ENCODE measurements at places on chromosomes 3 and 15.

DNA sequence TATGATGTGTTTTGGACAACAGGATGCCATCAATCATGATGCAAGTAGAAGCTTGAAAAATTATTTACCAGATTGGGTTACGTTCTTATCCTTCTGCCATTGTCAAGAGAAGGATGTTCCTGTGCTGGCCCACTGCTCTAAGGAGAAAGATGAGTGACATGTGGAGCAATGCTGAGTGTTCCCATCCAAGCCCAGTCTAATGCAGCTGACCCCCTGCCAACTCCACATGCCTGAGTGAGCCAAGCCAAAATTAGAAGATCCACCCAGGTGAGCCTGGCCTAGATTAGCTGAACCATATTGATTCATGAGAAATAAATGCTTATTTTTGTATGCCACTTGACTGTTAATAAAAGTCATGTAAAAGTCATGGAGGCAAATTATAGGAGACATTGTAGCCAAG lies 446.5 kb downstream of the CNTN3 start:
- no peak for DNase-seq

DNA sequence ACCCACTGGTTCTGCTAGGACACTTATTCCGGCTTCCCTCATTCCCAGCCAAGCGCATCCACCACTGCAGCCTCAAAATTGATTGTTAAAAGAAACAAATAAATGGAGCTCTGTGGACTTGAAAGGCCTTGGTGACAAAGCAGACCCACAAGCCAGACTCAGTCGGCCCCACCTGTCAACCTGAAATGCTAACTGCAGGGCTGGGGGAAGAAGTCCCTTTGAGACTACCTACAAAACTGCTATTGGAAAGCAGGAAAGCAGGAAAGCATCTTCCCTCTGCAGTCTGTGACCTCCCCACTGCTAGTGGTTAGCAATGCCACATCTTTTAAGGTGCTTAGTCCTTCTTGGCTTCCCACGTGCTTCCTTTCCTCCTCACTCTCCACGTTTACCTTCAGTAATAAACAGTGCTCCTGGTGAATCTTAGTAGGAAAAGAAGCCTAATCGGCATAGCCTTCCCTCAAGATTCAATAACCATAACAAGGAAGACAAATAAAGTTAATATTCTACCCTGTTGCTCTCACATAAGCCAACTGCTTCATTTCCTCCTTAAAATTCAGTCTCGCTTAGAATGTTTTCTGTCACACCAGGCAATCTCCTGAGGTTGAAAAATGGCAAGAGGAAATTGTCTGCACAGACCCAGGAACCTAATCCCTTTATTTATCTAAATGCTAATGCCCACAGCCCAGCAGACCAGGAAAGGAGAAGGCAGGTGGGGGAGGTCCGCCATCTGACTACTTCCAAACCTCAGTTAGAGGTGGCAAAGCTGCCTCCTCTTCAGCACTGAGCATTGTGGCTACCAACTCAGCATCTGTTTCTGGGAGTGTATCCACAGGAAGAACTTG lies 296.2 kb downstream of the NEK10 start:
- no peak for DNase-seq

DNA sequence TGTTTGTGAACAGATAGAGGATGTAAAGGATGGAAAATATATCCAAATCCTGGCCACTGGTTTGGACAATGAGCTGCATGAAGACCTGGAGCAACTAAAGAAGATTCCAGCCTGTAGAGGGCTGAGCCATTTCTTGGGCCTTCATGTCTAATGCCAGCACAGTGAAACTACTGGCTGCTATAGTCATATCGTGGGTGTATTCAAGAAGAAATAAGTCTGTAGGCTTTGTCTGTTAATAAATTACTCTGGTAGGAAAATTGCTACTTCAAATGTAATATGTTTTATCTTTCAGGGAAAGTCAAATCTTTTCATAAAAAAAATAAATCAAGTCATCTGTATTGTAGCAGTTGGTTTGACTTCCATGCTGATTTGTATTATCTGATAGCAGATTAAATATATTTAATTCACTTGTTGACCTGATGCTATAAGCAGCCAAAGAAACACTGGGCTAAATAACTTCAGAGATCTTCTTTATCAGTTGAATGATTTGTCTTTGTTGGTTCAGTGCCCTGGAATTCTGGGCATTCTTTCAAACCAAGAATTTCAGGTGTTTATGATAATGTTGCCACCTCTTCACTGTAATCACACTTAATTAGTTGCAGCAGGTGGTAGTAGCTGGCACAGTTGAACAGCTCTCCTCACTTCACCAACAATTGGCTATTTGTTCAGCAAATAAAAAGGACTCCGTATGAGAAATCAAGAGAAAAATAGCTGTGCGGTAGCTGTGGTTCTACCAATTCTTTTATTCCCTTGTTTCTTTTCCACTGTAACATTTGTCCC lies 1109.5 kb downstream of the NSUN3 start:
- no peak for DNase-seq

DNA sequence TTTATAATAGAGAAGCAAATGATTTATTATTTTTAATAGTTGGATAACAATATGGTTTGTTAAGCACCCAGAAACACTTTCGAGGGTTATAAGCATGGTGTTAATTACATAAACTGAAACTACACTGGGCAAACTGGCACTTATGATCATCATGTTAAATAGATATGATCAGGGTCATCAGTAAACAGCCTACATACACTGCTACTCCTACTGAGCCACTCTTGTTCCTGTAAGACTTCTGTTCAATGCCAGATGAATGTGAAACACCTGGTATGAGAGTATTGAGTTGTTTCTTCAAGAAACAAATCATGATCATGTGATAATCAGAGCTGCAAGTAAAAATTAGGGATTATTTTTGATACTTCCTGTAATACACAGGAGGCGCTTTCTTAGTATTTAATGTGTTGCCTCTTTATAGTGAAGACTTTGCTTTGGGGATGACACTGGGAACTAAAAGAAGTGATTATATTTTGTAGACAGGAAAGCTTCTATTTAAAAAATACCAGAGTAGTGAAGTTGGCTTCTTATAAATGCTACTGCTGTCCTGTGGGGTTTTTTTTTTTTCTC lies 32.3 kb upstream of the UTS2B start:
- no peak for DNase-seq

DNA sequence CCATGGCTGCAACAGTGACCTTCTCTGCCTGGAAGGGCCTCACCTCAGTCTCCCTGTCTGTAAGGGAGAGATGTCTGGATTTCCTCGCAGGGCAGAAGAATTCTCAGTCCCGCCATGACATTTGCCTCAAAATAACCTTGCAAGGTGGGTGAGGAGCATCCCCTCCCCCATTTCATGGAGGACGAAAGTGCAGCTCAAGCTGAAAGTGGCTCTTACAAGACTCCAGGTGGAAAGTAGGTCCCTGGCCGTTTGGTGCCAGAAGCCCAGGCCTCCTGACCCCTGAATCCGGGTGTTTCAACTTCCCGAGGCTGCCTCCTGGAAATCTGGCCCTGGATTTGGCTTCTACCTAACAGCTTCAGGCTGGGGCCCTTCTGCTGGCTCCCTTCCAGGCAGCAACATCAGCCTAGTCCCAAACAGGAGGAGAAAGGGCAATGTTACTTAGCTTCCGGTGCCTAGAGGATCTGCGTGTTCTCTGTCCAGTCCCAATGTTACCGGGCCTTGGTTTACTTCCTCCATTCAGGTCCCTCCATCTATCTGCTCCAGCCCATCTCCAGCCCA lies 769 bp upstream of the CSPG4 start:
- no peak for DNase-seq

DNA sequence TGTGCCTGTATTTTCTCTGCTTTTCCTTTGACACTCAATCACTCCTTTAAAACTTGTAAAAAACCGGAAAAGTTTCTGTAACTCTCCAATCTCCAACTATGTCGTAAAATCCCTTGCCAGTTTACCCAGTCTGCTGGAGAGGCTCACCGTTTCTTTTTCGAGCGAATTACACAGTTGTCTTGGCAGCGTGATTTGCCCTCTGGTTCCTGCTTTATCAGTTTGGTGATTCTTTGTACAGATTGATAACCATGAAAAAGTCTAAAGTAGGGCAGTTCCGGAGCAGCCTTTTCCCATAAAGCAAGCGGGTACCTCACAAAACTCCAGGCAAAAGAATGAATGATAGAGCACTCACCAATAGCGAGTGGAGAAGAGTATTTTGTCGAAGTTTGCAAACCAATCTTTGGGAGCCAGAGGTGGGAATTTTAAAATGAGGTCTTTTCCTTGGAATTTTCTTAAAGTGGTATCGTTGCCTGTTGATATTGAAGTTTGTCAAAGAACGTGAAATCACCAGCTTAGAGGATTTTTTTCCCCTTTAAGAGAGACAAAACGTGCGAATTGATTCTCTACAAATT lies at the start of gene TTC23:
Gene TTC23, minus strand, starts transcription at position 312 of the 572 bp plus-strand sequence. CDS start 20,869 bp downstream, outside the sequence.
- DNase-seq, result peak; percentile 56

- DNase-seq, result no peak
Measured at GRCh38 chr3:30069056-30069455, 537.3 kb upstream of the TGFBR2 start.

- no peak for DNase-seq
Measured at GRCh38 chr3:194488055-194488742, 1.4 kb upstream of the ATP13A3 start.

DNA sequence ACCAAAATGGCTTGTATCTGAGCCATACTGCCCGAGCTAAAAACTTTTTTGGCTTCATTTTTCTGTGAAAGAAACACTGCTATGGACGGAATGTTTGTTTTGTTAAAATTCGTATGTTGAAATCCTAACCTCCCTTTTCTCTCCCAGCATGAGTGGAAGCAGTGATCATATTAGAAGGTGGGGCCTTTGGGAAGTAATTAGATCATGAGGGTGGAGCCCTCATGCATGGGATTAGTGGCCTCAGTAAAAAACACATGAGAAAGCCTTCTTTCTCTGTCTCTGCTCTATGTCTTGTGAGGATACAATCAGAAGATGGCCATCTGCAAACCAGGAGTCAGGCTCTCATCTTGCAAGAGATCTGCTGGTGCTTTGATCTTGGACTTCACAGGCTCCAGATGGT lies 7.4 kb upstream of the FNDC3B start:
- no peak for DNase-seq

- no peak for DNase-seq
Measured at GRCh38 chr15:80173022-80173759, 20.4 kb downstream of the FAH start.

Measured in AG09319 (cell line).